Kasumi-1 (cell line): ENCODE measurements at places on chromosomes 16 and 17.
A peak's percentile ranks its signal among the peaks of the same experiment; 100 is the strongest.

DNA sequence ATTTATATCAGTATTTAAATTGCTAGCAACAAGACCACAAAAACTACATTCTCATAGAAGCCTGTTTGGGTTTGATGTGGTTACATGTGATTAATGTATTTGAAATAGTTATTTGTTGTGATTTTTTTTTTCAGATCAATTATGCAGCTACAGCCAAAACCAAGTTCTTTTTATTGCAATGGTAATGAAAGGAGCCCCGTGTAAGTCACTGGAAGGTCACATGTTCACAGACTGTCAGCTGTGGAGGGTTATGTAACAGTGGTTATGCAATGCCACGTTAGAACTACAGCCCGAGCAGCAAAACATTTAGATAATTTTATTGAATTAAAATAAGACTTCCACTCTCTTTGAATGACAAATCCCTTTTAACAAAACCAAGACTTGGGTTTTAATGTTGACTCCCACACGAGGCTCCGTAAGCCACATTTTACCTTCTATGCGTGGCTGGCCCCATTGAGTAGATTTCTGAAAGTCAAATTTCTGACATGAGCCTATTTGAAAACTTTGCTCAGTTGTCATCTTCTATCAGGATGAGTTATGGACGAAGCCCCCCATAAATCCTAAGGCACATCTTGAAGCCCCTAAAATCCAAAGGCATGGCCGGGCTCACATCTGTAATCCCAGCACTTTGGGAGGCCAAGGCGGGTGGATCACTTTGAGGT is 41.8 kb upstream of the SEC14L1 start:
- DNase-seq: peak; percentile 81

DNA sequence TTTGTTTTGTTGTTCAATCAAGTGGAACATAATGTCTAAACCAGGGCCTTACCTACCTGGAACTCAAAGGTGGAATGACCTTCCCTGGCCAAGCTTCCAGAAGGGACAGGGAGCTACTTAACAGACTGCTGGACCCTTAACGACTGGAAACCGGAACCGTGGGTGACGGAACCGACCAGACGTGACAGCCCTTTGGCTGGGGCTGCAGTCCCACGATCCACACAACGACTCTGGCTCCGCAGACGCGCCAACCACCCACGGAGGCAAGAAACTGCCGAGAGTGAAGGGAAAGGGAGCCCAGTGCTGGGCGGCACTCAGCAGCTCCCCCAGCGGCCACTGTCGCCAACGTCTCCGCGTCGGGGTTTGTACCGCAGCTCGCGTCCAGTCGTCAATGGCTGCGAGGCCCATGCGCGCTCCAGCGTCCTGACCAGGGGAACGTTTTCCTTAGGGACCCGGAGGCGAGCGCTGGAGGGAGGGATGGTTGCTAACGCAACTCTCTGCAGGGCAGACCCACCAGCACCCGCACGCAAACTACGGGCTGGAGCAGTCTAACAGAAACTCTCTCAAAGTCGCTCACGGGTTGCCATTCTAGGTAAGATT is 5.5 kb upstream of the KIF22 start:
- DNase-seq: no peak

GRCh38 chr16:29667755-29668154 is 4.7 kb downstream of the SPN start:
- DNase-seq: no peak

DNA sequence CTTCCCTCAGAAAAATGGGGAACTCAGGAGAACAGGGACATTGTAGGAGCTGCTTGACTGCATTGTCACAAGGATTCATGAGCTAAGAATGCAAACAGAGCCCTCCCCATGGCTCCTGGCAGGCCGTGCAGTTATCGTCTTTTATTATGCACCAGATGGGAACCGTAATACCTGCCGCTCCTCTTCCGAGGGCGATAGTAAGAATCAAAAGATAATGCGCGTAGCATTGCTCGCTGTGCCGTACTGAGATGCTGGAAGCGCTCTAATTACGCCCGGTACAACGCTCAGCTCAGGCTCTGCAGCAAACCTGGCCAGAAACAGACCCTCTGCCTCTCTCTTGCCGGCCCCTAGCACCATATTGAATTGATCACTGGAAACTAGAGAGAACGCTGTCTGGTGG is 87.1 kb upstream of the PLCG2 start:
- DNase-seq: no peak

DNA sequence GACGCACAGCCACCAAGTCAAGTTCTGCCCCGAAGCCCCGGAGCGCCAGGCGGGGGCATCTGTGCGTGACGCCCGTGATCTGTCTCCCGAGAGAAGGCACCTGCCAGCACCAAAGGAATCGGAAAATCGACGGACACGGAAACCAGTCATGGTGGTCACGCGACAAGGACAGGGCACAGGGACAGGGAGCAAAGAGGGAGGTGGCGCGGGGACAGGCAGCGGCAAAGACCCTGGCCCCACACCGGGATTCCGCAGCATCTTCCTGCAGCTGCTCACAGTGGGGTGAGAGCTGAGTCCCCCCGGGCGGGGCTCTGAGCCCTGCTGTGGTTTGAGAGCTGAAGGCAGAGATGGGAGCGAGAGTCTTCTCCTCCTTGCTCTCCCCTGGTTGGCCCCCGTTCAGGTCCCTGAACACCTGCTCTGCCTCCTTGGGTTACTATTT is 56.4 kb downstream of the ABR start:
- no peak for DNase-seq

DNA sequence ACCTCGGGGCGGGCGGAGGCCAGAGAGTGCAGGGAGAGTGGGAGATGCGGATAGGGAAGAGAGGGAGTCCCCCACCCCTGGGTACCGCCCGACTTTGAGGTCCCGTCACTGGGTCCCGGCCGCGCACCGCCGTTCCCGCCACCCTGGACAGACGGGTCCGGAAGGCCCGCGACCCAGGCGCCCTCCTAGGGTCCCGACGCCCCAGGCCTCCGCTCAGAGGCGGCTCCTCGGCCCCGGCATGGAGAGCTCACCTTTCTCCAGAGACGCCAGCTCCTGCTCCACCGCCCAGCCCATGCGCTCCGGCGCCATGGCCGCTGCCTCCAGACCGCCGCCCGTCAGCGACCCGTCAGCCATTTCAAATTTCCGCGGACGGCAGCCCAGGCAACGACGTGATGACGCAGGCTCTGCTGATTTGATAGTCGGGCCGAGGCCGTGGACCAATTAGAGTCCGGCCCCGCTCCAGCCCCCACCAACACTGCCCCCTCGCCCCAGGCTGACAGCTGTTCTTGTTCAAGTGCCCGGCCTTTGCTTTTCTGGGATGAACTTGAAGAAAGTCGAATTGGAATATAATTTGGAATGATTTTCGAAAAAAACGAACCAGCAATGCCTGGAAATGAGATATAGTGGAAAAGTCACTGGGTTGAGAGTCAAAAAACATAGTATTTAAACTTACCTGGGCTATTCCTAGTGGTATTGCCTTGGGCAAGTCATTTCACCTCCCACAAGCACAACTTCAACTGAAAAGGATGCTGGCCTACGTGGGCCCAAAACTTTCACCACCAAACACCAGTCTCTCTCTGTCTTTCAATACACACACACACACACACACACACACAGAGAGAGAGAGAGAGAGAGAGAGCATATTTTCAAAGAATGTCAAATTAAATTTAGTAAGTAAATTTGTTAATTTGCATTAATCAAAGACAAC is at the start of gene SHCBP1:
Gene SHCBP1, minus strand, starts transcription at position 374 of the 928 bp plus-strand sequence. Its CDS starts 20 bp downstream, at position 354.
- peak; percentile 89 for DNase-seq

GRCh38 chr17:4463818-4464476 is 30.2 kb downstream of the SPNS3 start:
- no peak for DNase-seq

DNA sequence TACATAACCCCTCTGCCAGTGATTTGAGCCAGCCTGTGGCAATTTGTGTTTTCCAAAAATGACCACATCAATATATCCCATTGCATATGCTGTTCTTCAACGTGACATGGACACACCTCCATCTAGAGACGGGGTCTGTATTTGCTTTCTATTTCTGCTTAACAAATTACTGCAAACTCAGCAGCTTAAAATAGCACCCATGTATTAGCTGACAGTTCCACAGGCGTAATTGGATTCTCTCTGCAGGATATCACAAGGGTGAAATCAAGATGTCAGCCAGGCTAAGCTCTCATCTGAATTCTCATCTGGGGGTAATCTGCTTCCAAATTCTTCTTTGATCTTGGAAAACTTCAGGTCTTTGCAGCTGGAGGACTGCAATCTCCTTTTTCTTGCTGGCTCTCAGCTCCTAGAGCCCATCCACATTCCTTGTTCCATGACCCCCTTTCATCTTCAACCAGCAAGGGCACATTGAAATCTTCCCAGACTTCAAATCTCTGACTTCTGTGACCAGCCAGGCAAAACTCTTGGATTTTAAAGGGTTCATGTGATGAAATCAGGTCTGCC is 8.2 kb downstream of the KRT9 start:
- no peak for DNase-seq

- DNase-seq: no peak
Observed at GRCh38 chr16:15564604-15565339, 78.2 kb downstream of the MARF1 start.

DNA sequence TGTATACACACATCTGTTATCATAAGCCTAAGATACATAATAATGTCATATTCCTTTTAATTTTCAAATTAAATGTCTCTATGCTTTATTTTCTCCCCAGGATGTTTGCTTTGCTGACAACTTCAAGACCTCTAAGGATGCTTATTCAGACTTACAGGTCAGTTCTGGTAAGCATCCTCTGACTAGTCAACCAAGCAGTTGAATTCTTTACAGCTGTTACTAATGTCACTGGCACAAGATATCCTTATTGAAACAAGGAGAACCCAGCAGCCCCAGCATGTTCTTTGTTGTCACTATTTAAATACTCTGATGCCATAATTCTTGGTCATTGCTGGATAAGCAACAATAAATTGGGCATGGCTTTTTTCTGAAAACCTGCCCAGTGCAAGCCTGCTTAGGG is 232.3 kb upstream of the PMFBP1 start:
- no peak for DNase-seq

GRCh38 chr16:57115168-57115513 is 22.8 kb downstream of the CPNE2 start:
- no peak for DNase-seq

GRCh38 chr16:47377154-47377553 is 83.7 kb downstream of the ITFG1 start:
- no peak for DNase-seq

DNA sequence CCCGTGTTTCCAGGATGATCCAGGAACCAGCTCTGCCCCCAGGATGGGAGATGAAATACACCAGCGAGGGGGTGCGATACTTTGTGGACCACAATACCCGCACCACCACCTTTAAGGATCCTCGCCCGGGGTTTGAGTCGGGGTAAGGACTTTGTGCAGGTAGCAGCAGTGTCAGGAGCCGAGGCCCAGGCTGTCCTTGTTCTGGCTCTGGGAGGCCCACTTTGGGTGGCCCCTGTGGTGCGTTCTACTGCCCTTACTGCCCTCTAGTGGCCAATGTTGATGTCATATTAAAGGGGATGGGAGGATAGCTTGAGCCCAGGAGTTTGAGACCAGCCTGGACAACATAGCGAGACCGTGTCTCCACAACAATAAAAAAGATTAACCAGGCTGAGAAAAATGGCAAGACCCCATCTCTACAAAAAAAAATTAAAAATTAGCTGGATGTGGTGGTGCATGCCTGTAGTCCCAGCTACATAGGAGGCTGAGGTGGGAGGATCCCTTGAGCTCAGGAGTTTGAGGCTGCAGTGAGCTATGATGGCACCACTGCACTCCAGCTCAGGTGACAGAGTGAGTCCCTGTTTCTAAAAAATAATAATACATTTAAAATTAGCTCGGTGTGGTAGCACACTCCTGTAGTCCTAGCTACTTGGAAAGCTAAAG is 20.9 kb upstream of the CLEC18A start:
- peak; percentile 44 for DNase-seq

GRCh38 chr17:74831444-74832146 is 28.1 kb downstream of the GRIN2C start:
- DNase-seq: no peak

DNA sequence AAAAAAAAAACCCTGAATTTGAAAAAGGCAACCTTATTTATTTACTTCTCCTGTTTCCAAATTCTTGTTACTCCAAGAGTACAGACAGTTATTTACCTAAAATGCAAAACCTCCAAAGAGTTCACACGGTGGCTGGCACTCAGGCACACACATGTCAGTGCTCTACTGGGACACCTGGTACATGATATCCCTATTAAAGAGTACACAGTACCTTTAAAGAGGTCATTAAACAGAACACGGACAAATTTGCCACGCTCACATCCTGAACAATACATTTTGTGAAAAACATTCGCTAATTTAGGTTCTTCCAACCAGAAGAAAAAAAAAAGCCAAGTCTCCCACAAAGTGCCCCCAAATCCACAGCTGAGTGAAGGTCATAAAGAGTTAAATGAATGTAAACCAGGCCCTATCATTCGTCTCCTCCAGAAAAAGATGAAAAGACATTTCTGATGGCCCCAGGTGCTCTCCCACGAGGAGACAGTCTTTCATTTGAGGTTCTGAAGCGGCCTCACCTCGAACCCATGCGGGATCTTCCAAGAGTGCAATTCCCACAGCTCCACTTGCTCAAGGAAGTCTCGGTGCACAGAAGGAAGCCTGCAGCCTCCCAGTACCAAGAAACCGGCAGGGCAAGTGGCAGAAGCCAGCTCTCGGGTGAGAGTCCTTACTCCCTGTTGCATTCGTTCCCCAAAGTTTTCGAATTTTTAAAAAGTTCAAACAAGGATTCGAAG is 993 bp downstream of the ERN1 start:
- peak; percentile 44 for DNase-seq

- peak; percentile 23 for DNase-seq
Observed at GRCh38 chr17:82752371-82753200, 721 bp downstream of the TBCD start.

- DNase-seq: no peak
Observed at GRCh38 chr16:70746708-70747424, 54.1 kb downstream of the VAC14 start.

GRCh38 chr16:48153774-48154173 is 2.0 kb downstream of the ABCC12 start:
- DNase-seq: no peak

- DNase-seq: peak; percentile 93
Observed at GRCh38 chr16:89363621-89364393, 126.6 kb downstream of the ANKRD11 start.

DNA sequence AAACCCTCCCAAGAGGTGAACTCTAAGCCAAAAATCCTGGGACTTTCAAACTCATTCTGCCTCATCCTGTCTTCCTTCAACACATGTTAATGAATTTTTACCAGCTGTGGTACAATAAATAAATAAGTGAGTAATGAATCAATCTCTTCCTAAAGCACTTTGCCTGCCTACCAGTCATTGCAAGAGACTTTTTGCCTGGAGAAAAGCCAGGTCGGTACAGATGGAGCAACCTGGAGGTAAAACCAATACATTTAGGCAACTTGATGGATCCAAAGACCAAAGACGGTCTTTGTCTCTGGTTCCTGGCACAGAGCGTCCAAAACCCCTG is 324.2 kb downstream of the PMP22 start:
- DNase-seq: no peak

GRCh38 chr17:81939881-81940385 is 2.8 kb upstream of the PYCR1 start:
- no peak for DNase-seq
